ENCODE measurements at places on chromosomes 12 and 14.

GRCh38 chr14:23514644-23514957 is 37.0 kb downstream of the ZFHX2 start:
- DNase-seq: no peak

DNA sequence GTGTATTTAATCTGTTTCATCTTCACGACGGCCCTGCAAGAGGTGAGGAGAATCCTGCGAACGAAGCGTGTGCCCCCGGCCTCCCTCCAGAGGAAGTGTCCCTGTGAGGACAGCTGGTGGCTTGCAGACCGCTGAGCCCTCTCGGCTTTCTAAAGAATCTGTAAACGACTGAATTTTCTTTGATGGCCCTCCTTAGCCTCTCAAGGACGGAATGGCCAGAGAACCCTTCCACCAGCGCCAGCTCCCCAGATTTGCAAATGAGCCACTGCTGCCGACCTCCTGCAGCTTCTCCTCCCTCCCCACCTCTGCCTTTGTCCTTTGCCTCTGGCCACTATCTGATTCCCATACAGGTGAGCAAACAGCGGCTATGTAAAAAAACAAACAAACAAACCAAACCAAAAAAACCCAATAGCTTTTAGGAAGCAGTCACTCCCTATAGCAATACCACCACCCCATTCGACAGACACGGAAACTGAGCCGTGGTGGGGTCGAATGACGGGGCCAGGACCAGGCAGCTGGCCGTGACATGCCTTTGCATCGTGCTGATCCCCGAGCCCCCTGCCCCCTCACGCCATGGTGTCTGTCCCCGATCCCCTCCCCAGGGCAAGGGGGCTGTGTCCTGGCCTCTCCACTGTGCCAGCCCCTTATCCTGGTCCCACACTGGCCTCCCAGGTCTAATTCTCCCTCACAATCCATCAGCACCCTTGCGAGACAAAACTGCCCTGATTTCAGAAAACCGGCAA is 23.6 kb downstream of the RFLNA start:
- no peak for DNase-seq

- no peak for DNase-seq
Measured at GRCh38 chr14:32820682-32821081, 118.0 kb upstream of the NPAS3 start.

DNA sequence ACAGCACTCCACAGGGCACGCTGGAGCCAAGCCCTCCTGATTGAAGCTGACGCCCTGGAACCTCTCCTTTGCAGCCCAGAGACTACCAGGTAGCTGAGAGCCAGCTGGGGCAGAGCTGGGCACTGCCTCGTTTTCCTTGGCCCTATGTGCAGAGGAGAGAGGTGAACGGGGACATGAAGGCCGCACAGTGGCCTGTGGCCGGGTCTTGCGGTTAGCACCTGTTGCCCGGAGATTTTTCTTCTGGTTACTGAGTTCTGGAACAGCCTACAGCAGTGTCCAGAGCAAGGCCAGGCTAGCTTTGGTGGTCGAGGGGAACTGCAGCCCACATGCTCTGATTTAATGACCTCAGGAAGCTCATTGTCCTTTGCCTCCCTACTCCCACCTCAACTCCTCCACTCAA is 201.3 kb upstream of the PRMT8 start:
- no peak for DNase-seq

DNA sequence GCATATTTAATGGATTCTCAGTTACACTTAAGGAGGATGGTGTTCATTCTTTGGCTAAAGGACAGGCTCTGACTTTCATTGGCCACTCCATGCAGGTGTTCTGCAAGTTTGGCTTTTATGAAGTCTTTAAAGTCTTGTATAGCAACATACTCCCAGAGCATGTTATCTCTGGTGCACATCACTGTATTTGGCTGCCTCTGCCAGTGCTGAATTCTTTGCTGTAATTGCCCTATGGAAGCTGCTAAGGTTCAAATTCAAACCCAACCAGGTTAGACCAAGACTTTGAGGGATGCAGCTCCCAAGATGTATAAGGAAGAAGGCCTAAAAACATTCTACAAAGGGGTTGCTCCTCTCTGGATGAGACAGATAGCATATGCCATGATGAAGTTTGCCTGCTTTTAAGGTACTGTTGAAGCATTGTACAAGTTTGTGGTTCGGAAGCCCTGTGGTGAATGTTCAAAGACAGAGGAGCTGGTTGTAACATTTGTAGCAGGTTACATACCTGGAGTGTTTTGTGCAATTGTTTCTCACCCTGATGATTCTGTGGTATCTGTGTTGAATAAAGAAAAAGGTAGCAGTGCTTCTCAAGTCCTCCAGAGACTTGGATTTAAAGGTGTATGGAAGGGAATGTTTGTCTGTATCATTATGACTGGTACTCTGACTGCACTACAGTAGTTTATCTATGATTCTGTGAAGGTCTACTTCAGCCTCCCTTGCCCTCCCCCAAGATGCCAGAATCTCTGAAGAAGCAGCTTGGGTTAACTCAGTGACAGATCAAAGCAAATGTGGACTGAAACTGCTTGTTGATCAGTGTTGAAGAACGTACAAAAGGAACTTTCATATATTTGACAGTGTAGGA is 19.4 kb downstream of the TMEM116 start:
- no peak for DNase-seq

GRCh38 chr12:25817166-25817565 is 141.3 kb upstream of the RASSF8 start:
- DNase-seq: no peak

- DNase-seq: no peak
Measured at GRCh38 chr12:88793096-88793495, 212.8 kb upstream of the KITLG start.

DNA sequence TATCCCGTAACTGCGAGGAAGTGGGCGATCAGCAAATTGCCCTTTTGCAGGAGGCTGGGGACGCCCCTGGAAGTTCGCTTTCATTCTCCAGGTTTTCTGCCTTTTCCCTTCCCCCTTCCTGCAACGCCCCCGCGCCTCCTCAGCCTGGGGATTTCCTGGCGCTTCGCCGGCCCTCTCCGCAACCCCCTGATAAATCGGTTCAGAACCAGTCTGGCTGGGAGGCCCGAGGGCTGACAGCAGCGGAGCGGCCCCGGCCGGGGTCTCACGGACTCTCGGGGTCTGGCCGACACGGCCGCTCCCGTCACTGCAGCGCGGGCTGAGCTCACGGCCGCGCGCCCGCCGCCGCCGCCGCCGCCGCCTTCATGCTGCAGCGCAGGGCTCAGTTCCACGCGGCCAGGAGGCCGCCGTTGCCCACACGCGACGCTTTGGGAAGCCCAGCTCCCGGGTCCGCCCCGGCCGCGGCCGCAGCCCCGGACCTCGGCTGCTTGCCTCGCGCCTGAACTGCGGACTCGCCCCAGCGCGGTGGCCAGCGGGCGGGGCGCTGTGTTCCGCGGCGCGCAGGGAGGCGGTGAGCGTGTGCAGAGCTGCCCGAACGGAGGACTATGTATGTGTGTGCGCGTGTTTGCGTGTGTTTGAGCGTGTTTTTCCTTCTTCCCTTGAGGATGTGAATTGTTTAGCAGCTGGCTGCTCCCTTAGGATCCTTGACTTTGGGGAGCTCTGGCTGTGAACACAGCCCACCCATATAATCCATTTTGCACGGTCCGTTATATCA is at the start of gene LRFN5:
Gene LRFN5, plus strand, starts transcription at position 345 of the 772 bp plus-strand sequence.
- DNase-seq: peak; percentile 54

GRCh38 chr12:57456737-57457490 is 1.8 kb downstream of the INHBE start:
- no peak for DNase-seq

DNA sequence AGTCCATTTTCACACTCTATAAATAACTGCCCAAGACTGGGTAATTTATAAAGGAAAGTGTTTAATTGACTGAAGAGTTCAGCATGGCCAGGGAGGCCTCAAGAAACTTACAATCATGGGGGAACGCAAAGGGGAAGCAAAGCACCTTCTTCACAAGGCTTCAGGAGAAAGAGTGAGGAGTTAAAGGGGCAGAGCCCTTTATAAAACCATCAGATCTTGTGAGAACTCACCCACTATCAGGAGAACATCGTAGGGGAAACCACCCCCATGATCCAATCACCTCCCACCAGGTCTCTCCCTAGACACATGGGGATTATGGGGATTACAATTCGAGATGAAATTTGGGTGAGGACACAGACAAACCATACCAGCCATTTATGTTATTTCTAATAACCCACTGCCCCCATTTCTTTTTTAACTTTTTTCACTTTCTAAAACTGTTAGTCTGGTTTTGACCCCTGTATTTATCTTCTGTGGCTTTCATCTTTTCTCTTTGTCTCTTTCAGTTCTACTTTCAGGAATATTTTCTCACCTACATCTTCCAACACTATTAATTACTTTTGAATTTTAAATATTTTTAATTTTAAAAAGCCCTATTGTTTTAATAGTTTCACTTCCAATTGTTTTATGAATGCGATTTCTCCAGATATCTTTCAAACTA is 44.5 kb downstream of the WDR89 start:
- DNase-seq: no peak

- no peak for DNase-seq
Measured at GRCh38 chr14:35482994-35483515, 50.9 kb upstream of the INSM2 start.

GRCh38 chr14:24052656-24053547 is 1.1 kb downstream of the CARMIL3 start:
- DNase-seq: no peak

All from GM20000 (cell line).